ENCODE measurements at places on chromosomes 2 and 18.

DNA sequence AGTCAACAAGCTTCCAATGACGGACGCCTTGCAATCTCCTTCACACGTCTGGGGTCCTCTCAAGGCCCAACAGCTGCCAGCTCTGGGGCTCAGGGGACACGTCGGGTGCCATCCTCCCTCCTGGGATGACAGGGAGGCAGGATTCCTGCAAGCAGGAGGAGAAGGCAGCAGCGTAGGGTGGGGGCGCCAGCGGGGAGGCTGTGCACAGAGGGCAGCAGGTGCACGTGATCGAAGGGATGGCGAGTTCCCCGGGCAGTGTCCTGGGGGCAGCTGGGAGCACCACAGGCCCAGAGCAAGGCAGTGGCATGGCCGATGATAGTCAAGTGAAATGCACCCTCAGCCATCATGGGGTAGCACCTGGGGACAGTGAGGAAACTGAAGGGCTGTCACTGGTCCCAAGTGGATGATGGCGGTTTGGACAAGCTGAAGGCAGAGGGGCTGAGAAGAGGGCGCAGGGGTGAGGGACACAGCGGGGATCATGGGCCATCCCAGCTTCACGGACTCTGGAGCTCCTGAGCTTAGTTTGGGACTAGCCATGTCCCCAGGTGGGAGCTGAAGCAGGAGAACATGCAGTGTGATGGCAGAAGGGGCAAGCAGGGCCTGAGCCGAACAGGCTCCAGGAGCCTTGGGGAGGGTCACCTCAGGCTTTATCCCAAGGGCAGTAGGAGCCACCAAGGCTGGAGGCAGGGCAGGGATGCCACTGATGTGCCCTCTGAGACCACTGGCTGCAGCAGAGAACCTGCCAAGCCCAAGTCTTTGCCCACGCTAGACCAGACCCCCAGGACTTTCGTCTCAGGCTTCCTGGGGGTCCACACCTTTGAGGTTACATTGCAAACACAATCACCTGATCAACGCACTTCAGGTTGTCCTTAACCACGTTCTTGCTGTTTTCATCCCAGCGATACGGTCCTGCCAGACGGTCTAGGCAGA, 16.3 kb upstream of the SNED1 start:
- no peak for DNase-seq

GRCh38 chr2:85905187-85905666, 16.4 kb upstream of the ST3GAL5 start:
- no peak for DNase-seq

GRCh38 chr2:28341208-28341891, 51.3 kb upstream of the FOSL2 start:
- no peak for DNase-seq

DNA sequence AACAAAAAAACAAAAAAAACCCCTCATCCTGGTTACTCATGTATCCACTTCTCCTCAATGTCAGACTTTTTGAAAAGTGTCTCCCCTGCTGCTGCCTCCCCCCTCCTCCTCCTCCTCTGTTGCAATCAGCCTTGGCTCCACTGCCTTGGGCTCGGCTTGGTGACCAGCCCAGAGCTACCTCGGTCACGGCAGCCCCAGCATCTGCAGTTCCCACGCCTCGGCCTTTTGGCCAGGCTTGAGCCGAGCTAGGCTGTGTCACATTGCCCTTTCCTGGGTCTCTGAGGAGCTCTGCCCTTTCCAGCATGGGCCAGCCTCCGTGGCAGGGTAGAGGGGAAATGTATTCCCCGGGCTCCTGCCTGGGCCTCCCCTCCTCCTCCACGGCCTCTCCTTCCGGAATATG, 22.7 kb upstream of the INHBB start:
- no peak for DNase-seq

DNA sequence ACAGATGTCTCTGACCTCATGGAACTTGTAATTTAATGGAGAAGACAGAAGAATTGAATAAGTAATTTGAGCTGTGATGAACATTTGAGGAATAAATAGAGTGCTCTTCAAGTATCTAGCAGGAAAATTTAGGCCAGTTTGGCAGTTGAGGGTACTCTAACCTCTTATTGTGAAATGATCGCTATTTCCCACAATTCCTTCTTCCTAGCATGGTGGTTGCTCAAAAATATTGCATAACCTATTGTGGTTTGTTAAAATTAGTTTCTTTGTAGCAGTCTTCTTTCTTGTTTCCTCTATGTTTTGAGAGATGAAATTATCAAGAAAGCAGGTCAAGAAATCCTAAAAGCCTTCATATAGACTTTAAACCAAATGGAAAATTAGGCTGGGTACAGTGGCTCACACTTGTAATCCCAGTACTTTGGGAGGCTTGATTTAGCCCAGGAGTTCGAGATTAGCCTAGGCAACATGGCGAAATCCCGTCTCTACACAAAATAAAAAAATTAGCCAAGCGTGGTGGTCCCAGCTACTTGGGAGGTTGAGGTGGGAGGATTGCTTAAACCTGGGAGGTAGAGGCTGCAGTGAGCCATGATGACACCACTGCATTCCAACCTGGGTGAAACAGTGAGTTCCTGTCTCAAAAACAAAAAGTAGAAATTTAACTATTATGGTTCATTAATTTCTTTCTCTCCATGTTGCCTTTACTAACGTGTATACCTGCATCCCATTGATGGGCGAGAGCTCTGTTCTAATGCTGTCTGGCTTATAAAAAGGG, 58.7 kb downstream of the RBKS start:
- DNase-seq, result no peak

GRCh38 chr18:50358844-50359243, 16.0 kb upstream of the SKA1 start:
- DNase-seq, result no peak

DNA sequence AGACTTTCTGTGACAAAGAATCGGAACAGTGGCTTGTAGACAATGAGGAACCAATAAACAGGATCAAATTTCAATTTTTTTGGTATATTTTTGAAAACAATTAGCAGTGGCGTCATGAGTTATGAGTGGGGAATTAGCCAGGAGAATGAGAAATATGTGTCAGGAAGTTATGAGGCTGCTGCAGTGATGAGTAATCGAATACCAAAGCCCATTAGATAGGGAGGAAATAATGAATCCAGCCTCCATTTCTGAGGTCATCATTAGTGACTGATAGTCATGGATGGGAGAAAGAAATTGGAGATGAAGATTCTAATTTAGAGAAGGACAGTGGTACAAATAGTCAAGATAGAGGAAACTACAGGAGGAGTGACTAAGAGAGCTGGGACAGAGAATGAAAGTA, 673.1 kb upstream of the VRK2 start:
- DNase-seq, result no peak

Data from activated CD4-positive, alpha-beta T cell treated with anti-CD3 and anti-CD28 coated beads for 1 hour (primary cell).